Activated CD4-positive, alpha-beta T cell treated with anti-CD3 and anti-CD28 coated beads for 1 hour (primary cell): ENCODE measurements at places on chromosomes 13 and 19.
A peak's percentile ranks its signal among the peaks of the same experiment; 100 is the strongest.

DNA sequence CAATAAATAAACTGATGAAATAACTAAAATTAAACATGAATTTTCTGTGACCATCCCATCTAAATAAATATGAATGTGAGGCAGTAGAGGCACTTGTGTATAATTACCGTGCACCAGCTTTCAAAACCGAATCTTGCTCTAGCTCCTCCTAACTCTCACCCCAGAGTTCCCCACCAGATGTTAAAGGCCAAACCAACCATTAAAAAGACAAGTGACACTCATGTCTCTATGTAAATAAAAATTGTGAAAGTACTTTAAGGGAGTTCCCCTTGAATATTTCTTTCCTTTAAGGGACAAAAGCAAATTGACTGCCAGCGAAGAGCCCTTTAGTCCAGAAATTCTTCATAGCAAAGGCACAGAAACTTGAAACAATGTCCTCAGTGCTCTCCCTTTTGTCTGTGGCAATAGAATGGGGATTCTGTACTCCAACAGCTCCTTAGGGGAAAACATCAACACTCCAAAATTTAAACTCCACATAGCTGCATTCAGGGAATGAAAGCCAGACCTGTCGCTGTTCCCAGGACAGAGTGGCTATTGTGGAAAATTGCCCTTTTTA lies 101.7 kb upstream of the SOX21 start:
- DNase-seq, result no peak

DNA sequence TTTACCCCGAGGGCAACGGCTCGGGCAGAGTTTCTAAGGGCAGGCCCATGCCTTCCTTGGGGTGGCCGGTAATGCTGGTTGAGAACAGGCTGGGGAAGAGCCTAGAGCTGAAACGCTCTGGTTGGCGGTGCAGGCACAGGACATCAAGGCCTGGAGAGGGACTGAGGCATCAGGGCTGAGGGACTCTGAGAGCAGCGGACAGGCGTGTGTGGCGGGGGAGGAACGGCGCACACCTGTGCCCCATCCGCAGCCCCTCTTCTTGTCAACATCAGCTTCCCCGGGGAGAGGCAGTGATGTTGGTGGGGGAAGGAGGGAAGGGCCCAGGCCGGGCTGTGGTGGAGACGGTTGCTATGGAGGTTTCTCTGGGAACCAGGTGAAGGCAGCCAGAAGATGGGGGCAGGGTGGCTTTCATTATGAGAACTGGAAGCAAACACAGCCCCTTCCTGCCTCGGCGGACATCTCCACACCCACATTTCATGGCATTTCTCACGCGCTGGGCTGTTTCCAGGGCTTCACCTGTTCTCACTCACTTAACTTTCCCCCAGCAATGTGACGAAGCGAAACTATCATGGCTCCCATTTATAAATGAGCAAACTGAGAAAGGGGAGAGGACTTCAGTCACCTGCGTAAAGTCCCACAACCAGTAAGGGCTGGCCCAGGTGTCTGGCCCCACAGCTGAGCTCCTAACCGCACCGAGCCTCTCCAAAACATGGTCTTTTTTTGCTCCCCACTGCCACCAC lies 8.2 kb upstream of the ATF5 start:
- DNase-seq, result no peak

DNA sequence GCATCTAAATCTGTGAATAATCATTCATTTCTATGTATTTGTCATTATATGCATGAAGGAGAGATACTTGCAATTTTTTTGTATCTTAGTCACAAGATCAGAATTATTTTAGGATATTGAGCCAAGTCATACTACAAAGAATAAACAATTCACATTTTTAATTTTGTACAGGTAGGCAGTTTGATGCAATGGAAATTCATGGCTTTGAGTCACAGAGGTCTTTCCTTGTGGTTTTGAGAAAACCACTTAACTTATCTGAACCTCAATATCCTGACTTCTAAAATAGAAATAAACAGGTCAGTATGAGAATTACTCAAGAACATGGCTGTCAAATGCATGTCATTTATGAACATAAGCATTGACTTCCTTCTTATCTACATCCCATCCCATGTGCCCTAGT lies 221.4 kb upstream of the SLC10A2 start:
- DNase-seq, result no peak

DNA sequence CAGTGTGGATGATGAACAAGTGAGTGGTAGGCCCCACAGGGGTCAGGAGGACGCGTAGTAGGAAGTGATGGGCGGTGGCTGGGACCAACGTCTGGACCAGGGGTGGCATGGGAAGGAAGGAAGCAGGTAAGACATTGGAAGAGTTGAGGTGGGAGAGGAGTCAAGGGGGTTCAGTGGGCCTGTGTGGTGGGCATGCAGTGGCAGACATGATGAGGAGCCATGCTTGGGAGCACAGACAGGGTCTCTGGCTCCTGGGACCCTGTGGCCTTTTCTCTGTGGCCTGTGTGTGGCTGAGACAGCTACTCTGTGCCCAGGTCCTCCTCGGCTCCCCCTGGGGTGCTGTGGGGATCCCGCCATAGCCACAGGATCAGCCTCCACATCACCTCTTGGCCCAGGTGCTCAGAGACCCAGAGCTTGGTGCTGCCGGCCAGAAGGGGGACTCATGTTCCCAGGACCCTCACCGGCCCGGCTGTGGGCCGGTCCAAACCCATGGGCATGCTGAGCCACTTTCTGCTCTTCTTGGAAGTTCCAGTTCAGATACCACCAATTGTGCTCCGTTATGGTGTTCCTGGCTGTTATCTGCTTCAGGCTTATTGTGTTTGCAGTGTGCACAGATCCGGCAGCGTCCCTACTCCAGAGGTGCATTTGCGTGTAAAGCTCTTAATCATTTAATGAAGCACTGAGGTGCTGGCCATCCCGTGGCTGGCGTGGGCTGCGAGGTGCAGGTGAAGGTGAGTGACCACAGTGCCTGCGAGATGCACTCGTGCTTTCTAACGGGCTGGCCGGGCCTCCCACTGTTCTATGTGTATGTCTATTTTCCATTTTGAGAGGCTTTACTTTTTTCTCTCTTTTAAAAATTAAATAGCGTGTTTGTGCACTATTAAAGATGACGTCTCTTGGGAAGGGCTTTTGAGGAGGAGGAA lies 147.9 kb downstream of the TEX29 start:
- no peak for DNase-seq

DNA sequence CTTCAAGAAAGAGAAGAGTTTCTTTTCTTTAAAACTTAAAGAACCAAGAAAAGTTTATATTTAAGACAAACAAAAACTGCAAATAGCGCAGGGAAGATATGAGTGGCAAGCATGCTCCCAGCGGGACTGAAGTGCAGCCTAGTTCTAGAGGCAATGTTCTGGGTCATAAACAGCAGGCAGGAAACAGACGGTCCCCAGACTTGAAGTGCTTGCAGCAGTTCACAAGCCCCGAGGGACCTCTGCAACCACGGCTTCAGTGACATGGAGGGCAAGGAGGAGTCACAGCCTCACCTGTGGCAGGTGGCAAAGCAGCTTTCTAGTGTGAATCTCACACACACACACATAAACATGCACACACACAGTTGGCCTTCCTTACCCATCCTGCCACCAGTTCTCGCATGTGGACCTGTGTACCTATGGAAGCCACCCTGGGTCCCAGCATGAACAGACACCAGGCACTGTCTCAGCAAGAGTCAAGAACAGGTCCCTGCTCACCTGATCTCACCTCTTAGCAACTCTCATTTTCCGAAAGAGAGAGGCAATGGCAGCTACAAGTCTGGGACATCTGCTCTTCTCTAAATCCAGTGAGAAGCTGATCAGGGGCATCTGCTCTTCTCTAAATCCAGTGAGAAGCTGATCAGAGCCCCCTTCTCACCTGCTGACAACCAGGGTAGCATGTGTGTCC lies 162.0 kb downstream of the EFNB2 start:
- no peak for DNase-seq

- peak; percentile 42 for DNase-seq
Observed at GRCh38 chr19:8396563-8397203, 6.5 kb downstream of the RAB11B start.

DNA sequence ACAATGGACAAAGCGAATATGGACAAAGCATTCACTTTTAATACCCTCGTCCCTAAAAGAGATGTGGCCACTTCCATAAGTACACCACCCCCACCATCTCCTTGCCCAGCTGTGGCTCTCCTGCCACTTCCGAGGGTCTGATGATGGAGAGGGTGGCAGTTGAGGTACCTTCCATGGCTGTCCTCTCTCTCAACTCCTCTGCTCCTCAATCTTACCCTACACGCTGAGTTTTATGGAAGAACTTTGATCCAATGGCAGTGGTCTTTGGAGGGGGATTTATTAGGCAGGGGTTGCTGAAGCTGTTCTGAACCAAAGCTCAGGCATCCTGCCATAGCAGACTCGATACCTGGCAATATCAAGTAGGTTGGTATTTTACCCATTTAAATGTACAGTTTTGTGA lies 413.0 kb downstream of the TSHZ3 start:
- no peak for DNase-seq

DNA sequence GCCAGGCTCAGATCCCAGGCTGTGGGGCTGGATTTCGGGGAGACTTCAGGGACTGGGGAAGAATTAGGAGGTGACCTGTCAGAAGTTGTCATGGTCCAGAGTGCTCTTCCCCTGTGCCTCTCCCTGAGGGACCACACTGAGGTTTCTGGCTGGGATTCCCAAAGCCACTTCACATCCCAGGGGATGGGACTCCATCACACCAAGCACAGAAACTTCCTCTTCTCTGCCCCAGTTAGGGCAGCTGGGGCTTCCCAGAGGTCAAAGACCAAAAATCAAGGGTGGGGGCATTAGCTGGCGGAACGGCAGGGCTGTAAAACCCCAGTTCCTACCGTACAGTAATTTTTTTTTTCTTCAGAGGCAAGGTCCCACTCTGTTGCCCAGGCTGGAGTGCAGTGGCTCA lies 7.4 kb downstream of the FCER2 start:
- no peak for DNase-seq

- DNase-seq, result no peak
Observed at GRCh38 chr13:65530688-65531087, 1699.4 kb downstream of the PCDH9 start.

- DNase-seq, result no peak
Observed at GRCh38 chr19:10921910-10922637, 6.4 kb downstream of the YIPF2 start.

GRCh38 chr13:99646866-99647595 lies 145.8 kb downstream of the TM9SF2 start:
- no peak for DNase-seq

GRCh38 chr19:29372461-29372860 lies 153.3 kb upstream of the VSTM2B start:
- DNase-seq, result no peak

DNA sequence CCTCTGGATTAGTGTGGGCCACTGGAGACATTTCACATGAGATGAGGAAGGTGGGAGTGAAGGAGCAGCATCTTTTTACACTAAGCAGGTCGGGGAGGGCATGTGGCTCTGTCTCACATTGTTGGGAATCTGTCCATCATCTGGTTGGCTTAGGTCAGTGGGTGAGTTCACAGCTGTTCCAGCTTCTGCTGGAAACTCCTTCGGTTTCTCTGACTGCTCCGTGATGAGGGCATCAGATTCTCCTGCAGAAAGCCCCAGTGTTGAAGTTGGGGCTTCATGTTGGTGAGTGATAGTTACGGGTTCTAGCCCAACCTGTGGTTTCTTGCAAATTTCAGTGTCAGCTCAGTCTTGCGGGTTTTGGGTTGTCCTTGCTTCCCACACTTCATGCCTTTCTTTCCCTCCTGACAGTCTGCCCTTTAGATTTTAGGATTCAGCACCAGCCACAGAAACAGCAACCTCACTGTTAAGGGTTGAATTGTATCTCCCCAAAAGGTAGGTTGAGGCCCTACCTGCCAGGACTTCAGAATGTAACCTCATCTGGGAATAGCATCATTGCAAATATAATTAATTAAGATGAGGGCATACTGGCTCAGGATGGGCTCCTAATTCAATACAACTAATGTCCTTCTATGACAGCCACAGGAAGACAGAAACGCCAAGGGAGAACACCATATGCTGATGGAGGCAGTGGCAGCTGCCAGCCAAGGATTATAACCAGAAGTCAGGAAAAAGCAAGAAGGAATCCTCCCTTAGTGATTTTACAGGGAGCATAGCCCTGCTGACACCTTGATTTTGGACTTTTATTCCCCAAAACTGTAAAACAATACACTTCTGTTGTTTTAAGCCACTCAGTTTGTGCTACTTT lies 7.6 kb upstream of the ALOX5AP start:
- DNase-seq, result no peak

DNA sequence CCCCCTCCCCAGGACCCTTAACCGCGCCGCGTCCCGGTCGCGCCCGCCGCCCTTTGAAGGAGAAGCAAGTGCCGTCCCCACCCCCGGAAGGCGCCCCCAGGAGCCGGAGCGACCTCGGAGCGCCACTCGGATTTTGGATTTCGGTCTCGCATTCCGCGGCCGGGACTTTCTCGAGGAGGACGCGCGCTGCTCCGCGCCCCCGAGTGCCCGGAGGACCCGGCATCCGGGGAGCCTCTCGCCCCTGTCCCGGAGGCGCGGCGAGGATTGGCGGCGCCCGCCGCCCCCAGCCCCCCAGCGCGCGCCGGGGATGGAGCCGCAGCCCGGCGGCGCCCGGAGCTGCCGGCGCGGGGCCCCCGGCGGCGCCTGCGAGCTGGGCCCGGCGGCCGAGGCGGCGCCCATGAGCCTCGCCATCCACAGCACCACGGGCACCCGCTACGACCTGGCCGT lies 1.6 kb downstream of the MIDN start:
- no peak for DNase-seq

GRCh38 chr19:15166700-15167099 lies 34.1 kb downstream of the NOTCH3 start:
- no peak for DNase-seq

- no peak for DNase-seq
Observed at GRCh38 chr13:113002206-113002912, 33.3 kb downstream of the MCF2L start.

DNA sequence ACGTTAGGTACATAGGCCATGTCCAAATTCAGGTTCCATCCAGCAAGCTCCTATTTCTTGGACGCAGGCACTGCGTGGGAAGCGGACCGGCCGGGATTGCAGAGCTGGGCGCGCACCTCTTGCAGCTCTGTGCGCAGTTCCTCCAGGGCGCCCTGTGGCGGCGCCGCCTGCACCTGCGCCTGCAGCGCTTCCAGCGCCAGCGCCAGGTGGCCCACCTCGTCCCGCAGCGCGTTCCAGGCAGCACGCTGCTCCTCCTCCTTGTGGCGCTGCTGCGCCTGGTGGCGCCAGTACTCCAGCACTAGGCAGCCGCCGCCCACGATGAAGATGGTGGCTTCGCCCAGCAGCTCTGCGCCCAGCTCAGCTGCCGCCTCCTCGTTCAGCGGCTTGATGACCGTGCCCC lies 31.1 kb downstream of the OPA3 start:
- no peak for DNase-seq

GRCh38 chr13:50713523-50714248 lies 129.8 kb downstream of the DLEU7 start:
- DNase-seq, result no peak

- DNase-seq, result no peak
Observed at GRCh38 chr13:49058761-49059160, 83.0 kb downstream of the FNDC3A start.

DNA sequence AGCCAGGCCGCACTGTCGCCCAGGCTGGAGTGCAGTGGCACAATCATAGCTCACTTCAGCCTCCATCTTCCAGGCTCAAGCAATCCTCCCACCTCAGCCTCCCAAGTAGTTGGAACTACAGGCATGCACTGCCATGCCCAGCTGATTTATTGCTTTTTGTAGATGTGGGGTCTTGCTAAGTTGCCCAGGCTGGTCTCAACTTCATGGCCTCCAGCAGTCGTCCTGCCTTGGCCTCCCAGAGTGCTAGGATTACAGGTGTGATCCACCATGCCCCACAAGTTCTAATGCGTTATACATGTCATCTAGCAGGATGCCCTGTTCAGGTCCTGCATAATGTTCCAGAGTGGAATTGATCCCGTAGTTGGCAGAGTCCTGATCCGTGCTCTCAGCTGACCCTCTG lies 4.6 kb downstream of the C19orf53 start:
- no peak for DNase-seq
